ENCODE measurements at places on chromosomes 6 and 20. TPM values are rescaled to one million over a fixed set of nuclear protein-coding genes. Genes with fewer than 3 reads are reported as not detected.

Gene MAPK14
- total RNA-seq, result 51.9 TPM

Gene C6orf52
- total RNA-seq, result not detected

Gene GRM1
- not detected for total RNA-seq

Gene FOXF2
- not detected for total RNA-seq

Gene XKR7
- total RNA-seq, result not detected

Gene SPDEF
- total RNA-seq, result under 0.01 TPM

DNA sequence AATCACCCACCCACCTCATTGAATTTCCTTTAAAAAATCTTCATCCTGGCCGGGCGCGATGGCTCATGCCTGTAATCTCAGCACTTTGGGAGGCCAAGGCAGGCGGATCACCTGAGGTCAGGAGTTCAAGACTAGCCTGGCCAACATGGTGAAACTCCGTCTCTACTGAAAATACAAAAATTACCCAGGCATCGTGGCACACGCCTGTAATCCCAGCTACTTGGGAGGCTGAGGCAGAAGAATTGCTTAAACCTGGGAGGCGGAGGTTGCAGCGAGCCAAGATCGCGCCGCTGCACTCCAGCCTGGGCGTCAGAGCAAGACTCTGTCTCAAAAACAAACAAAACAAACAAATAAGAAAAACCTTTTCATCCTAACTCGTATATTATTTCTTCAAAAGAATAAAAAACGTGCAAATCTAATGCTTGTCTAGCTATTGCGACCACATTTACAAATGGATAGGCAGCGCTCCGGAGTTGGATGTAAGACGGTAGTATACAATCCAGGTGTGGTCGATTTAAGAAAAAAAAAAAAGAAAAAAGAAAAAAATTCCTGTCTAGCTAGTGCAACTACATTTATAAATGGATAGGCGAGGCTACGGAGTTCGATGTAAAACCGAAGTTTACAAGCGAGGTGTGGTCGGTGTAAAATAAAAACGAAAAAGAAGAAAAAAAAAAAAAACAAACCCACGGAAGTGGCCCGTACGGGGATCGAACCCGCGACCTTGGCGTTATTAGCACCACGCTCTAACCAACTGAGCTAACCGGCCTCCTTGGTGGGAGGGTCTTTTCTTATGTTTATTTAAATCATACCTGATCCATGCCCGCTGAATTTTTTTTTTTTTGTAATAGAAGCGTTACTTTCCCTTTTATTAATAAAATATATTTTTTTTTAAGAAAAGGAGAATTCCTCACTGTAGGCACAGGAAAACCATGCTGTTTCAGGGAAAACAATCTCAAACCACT, 70.7 kb upstream of the PRSS16 start:
- peak; percentile 53 for DNase-seq

DNA sequence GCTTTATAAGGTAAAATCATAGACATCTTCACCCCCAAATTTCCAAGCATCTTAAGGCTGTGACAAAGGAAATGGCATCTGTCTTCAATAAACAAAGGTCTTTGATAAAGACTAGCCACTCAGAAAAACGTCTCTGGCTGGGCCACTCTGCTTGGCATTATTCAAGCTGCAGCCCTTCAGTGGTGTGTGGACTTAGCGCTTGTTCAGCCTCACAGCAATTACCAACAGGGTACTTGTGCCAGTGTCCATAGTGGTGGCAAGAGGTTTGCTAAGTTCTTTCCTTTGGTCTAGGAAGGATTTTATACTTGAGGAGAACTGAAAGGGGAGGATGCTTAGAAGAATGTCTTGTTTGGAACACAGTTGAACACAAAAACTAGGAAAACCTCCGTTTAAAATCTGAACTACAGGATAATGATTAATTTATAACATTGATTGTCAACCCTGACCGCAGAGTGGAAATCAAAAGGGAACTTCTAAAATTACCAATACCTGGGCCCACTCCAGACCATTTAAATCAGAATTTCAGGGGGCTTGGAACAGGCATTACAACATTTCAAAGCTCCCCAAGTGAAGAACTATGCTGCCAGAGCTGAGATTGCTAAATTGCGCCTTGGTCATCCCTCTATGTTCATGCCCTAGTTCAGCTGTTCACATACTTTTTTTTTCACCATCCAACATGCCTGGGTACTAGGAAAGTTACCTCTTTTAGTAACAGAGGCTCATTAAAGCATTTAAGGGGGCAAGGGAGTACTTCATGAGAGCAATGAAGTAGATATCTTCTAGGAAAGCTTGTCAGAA, 378.5 kb downstream of the FRK start:
- no peak for DNase-seq

DNA sequence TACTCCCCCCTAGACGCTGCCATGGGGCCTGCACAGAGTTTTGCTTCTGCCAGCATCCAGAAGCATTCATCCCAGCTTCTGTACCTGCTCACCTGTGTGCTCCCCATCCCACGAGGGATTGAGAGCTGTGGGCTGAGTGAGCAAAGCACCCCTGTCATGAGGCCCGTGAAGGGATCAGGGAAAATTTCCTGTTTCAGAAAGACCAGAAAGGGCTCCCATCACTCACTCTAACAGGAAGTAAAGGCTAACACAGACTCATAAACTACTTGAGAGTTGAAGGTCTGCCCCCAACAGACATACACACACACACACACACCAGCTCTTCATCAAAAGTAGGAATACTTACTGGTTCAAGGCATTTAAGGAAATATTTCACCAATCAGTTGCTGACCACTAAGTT, 256.5 kb upstream of the NT5E start:
- DNase-seq, result no peak

- DNase-seq, result no peak
These were observed 44.1 kb downstream of the TMEM14B start for GRCh38 chr6:10791673-10792072.

GRCh38 chr6:52598824-52599190, 21.9 kb upstream of the TRAM2 start:
- no peak for DNase-seq

- peak; percentile 19 for DNase-seq
These were observed 61.7 kb downstream of the METTL24 start for GRCh38 chr6:110296241-110297025.

GRCh38 chr6:137903274-137903932, 36.3 kb downstream of the TNFAIP3 start:
- DNase-seq, result no peak
